ENCODE measurements at places on chromosomes 1 and 21.

- no peak for DNase-seq
Measured at GRCh38 chr21:29237110-29238052, 61.3 kb upstream of the BACH1 start.

DNA sequence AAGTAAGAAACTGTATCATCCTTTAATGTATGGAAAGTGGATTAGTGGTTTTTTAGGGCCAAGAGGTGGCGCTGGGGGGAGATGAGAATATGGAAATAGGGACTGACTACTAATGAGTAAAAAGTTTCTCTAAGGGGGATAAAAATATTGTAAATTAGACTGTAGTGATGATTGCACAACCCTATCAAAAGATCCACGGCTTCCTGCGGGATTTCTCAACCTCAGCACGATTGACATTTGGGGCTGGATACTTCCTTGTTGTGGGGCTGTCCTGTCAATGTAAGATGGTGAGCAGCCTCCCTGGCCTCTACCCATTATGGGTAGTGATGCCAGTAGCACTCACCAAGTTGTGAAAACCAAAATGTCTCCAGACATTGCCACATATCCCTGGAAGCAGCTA lies 36.0 kb upstream of the PRDM2 start:
- no peak for DNase-seq

- no peak for DNase-seq
Measured at GRCh38 chr1:234484218-234484617, 5.2 kb upstream of the TARBP1 start.

- DNase-seq, result no peak
Measured at GRCh38 chr1:33111965-33112364, 31.0 kb downstream of the AZIN2 start.

- DNase-seq, result no peak
Measured at GRCh38 chr1:85406887-85407533, 57.9 kb downstream of the DDAH1 start.

DNA sequence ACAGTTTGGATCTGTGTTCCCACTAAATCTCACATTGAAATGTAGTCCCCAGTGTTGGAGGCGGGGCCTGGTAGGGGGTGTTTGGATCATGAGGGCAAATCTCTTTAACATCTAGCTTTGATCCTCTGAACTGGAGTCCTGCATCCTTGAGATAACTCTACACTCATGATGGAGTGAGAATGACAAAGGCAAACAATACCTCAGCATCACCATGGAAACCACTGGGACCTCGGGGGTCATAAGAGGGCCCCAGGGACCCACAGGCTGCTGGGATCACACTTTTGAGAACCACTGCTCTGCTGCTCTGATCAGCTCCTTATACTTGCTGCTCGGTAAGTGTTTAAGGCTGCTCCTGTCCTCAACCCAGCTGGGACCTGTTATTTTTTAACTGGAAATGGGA lies 13.4 kb upstream of the OBSCN start:
- no peak for DNase-seq

DNA sequence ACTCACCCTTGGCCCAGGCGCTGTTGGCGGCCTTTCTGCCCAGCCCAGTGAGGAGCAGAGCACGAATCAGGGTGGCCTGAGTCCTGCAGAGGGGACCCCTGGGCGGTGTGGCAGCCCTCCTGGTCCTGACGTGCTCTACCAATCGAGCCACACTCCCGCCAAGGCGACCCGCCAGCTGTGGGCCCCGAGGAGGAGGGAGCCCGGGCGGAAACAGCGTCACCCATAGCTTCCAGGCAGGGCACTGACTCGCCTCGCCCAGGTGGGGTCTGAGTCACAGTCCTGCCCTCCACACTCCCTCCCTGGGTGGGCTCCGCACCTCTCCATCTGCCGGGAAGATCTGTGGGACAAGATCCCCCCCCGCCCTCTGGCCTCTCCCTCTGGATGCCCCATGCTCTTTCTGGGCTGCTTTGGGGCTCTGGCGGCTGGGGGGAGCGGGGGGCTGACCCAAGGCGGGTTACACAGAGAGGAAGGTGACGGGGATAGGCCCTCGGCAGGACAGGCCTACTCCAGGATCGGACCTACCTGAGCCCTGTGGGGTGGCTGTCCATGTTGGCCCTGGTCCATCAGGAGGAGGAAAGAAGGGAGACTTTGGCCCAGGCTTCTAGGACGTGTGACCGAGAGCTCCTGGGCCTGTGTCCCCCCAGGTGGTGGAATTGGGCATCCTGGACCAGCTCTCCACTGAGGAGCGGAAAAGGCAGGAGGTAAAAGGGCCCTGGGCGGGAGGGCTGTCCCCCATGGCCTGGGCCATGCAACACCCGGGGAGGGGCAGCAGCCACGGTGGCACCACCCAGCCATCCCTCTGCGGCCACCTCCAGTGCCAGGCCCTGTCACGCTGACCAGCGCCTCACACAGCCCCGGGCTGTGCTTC lies 14.0 kb downstream of the ARHGEF16 start:
- DNase-seq, result no peak

- DNase-seq, result no peak
Measured at GRCh38 chr1:183234660-183235476, 48.8 kb downstream of the LAMC2 start.

DNA sequence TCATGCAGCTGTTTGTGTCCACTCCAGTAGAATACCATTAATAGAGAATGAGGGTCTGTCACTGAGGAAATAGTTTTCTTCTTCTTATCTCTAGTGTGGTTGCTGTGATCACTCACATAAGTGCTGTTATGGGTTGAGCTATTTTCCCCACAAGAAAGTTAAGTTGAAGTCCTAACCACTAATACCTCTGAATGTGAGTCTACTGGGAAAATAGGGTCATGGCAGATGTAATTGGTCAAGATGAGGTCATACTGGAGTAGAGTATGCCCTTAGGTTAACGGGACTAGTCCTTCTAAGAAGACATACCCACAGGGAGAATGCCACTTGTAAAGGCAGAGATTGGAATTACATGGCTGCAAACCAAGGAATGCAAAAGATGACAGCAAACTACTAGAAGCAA lies 70.5 kb upstream of the COL24A1 start:
- DNase-seq, result no peak

DNA sequence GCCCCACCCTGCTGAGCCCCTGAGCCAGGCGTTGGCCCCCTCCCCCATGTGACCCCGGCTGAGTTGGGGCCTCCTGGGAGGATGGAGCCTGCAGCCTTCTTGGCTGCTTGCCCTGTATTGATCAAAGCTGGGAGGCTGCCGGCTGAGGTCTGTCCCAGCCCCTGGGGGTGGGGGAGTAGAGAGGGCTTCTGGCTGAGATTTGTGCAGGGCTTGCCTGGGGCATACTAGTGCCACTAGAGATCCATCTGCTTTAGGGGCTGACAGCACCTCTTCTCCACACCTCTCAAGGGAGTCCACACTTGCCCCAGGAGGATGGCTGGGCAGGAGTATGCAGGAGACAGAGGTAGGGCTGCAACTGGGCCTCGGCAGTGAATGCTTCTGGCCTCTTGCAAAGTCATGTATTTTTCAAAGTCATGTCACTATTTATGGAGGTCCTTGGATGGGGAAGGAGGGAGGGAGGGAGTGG lies 53.6 kb upstream of the SSBP3 start:
- DNase-seq, result no peak

DNA sequence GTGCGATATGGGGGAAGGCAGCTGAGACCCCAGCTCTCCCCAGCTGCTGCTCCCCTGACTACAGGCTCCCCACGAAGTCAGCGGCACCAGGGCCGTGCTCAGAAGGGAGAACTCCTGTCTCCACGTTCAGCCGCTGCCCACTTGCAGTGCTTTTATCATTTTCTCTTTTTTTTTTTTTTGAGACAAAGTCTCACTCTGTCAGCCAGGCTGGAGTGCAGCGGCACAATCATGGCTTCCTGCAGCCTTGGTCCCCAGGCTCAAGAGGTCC lies 933 bp upstream of the FTCD start:
- no peak for DNase-seq

DNA sequence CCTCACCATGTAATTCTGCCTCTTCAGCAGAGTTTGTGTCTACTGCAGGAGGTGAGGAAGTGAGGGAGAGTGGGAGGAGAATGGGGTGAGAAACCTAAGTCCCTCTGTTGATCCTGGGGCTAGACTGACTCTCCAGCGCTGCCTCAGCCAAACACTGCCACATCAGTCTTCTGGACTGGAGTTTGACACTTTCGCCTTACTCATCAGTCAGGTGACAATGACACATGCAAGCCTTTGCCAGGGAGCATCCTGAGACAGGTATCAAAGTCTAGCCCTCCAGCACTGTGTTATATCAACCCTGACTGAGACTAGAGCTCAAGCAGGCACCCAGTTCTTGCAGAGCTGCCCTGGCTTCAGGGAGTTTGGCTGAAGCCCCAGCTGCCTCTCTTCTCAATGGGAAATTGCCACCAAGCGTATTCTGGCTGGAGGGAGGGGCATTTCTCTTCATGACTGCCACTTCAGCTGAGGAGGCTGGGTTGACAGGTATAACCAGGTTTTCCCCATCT lies 33.3 kb upstream of the SUCO start:
- DNase-seq, result no peak

DNA sequence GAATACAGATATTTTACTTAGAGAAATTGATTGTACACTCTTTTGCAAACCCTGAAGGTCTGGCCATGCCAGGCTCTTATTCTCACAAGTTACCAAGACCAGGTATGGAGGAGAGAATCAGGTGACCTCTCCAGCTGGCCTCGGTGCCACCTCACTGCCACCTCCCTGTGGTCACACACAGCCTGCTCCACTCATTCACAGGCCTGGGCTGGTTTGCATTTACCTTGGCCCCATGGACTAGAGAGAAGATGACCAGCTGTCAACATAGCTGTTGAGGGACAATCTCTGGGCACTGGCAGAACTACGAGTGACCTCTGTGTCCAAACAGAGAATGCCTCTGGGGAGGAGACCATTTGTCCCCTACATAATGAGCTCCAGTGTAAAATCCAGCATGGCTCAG lies 291.2 kb upstream of the RUNX1 start:
- DNase-seq, result no peak

DNA sequence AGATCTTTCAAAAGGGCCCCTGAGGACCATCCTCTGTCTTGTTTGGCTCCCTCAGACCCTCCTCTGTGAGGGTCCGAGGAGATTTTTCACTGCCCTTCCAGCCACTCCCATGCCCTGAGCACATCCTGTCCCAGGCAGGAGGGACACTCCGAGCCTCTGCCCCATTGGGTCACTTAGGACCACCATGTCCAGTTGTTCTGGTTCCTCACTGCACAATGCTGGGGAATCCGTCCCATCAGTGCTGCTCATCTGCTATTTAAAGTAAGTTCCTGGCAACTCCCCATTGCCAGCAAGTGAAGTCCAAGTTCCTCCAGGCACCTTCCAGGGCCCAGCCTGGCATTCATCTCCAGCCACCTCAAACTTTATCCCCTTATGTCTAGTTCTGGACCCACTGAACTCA lies 117.5 kb upstream of the GRIK3 start:
- no peak for DNase-seq

DNA sequence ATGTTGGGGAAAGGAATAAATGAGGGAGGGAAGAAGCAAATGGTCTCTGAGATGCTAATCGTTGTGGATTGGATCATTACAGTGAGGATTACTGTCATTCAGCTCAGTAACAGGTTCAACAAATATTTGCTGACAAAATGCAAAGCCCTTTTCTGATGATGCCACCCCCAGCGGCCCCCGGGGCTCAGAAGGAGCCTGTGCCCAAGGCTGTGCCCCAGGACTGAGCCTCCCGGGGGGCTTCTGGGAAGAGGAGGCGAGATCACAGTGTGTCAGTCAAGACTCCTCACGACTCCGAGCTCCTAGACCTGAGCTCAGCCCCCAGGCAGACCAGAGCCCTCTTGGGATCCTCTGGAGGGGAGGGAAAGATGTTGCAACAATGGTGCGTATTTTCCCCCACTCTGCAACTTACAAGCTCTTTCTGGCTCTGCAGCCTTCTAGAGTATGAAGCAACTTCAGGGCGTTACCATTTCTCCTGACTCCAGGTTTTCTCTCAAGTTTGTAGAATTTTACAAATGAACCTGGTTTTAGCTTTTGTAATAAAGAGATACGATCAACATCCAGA lies 20.8 kb downstream of the EPHA8 start:
- no peak for DNase-seq

- no peak for DNase-seq
Measured at GRCh38 chr1:217534566-217534965, 96.3 kb downstream of the GPATCH2 start.

GRCh38 chr1:110384581-110385321 lies 6.1 kb downstream of the SLC16A4 start:
- DNase-seq, result no peak

GRCh38 chr1:47812904-47813514 lies 184.2 kb downstream of the TRABD2B start:
- no peak for DNase-seq

GRCh38 chr1:55065648-55066047 lies 26.3 kb downstream of the PCSK9 start:
- no peak for DNase-seq

- DNase-seq, result no peak
Measured at GRCh38 chr1:233679591-233680373, 65.9 kb downstream of the KCNK1 start.

GRCh38 chr1:159756397-159756796 lies 24.4 kb upstream of the DUSP23 start:
- no peak for DNase-seq

GRCh38 chr1:39239968-39240367 lies 35.5 kb downstream of the MACF1 start:
- DNase-seq, result no peak

- DNase-seq, result no peak
Measured at GRCh38 chr1:97500760-97501159, 420.1 kb downstream of the DPYD start.

DNA sequence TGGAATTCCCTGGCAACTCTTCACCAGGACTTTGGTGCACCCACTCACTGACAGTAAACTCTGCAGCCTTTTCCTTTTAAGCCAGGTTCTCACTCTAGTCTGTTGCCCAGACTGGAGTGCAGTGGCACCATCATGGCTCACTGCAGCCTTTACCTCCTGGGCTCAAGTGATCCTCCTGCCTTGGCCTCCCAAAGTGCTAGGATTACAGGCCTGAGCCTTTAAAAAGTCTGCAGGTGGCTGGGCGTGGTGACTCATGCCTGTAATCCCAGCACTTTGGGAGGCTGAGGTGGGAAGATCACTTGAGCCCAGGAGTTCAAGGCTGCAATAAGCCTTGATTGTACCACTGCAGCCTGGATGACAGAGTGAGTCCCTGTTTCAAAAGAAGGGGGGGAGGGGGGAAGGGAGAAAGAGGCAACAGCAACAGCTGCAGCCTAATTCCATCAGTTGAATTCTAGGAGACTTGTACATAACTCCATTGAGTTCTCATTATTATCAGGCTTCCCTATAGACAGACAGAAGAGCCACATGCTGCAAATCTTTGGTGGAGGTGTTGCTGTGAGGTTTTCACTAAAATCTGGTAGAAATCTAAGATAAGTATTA lies 8.1 kb upstream of the HNRNPR start:
- DNase-seq, result no peak

Measured in stimulated activated CD8-positive, alpha-beta memory T cell treated with anti-CD3 and anti-CD28 coated beads, Interleukin-7, amount 100 ng/mL, for 1 hour (primary cell).